ENCODE measurements at places on chromosomes 2 and 18.

DNA sequence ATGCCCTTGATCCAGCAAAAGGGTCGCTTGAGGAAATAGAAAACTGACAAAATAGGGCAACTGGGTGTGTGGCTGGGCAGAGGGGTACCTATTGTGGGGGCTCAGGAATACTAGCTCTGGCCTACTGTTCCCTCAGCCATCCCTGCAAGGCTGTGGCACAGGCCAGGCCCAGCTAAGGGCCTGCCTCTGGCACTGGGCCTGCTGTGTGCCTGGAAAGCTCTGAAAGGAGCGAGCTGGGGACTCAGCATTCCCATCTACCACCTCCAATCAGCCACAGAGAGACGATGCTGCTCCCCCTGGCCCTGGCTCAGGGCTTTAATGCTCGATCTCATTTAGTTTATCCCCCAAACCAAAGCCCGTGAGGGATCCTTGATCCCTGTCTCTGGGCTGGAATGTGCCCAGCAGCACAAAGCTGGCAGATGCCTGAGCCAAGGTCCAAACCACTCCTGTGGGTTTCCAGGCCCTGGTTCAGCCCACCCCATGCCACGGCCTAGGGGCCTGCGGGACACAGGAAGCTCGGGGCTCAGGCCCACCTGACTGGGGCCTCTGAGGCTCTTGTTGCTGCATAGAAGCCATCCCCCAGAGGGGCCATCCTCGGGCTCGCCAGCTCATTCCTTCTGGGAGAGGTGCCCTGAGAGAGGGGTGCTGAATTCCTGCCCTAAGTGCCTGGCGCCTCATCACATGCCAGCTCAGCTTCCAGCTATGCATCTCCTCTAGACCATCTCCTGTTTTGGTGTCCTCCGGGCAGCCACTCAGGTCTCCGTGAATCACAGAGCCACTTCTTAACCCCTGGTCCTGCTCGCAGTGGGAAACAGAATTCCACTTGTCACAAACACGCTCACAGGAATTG lies 43.0 kb upstream of the KCNF1 start:
- no peak for DNase-seq

GRCh38 chr2:54048117-54048785 lies 67.2 kb upstream of the ACYP2 start:
- no peak for DNase-seq

GRCh38 chr2:70214953-70215549 lies 24.2 kb upstream of the C2orf42 start:
- no peak for DNase-seq

DNA sequence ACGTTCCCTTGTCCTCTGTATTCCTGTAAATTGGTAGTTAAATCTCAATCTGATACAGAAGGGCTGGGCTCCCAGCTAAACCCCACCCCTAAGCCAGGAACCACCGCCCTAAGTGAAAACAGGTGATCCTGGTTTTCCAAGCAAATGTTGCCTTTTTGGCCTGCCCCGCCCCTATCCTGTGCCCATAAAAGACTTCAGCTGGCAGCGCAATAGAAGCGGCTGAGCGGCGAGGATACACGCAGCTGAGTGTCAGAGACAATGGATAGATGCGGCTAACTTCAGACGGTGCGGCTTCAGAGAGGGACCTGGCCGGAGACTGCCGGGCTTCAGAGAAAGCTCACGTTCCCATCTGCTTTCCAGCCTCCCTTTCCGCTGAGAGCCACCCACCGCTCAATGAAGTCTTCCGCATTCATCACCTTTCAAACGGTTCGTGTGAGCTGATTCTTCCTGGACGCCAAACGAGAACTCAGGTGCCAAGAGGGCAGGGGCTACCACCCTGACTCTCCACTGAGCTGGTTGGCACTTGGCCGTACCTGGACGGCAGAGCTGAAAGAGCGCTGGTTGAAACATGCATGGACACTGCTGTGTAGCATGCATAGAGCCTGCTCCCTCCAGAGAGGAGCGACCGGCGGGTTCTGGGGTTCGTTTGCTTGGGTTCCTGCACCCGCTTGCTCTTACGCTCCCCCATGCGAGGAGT lies 49.5 kb upstream of the POLE4 start:
- DNase-seq: no peak

DNA sequence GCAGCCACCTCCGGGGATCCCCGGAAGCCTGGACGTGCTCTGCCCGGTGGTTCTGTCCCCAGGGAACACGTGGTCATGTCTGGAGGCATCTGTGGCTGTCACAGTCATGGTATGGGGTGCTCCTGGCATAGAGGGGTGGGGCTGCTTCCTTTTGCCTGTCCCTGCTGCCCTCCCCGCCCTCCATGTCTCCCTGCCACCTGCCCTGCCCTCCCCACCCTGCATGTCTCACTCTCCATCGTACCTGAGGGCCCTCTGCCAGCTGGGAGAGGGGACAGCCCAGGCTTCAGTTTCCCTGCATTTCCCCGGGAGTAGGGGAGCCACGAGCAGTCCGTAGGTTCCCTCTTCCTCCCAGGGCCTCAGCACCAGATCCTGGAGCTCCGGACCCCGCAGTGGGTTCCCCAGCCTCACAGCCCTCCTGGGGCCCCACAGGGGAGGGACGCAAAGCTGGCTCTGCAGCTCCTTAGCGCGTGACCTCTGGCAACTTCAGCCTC lies 90.0 kb upstream of the CTDP1 start:
- DNase-seq: no peak

DNA sequence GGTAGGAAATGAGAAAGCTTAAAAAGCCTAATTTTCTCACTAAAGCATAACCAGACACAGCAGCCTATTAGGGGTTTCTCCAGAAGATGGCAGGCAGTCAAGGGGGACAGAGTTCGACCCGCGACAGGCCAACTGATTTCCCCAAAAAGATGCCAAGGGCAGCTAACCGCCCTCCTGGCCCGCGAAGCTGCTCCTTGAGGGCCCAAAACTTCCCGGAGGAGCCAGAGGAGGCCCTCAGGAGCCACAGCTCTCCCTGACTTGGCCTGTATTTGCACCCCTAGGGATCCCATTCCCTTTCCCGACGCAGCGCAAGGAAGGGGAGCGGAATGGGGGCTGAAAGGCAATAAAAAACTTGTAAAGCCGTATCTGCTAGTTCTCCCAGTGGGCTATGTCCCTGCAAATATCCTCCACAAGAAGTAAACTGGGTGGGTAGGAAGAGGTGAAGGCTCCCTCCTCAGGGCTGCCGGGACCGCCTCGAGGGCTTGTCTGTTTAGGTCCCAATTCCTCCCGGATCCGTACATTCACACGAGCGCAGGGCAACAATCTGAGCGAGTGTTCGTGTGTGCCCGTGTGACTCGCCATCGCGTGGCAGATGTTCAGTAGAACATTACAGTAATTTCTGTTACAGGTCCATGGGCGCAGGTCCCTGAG lies 756 bp upstream of the NAGK start:
- no peak for DNase-seq

All from right forelimb (tissue), 1 donor.